ENCODE measurements at places on chromosomes 7 and 10.

- no peak for DNase-seq
These were observed 45.3 kb upstream of the SP8 start for GRCh38 chr7:20831956-20832355.

- DNase-seq = no peak
These were observed 143.8 kb downstream of the ZNF248 start for GRCh38 chr10:37713642-37714041.

DNA sequence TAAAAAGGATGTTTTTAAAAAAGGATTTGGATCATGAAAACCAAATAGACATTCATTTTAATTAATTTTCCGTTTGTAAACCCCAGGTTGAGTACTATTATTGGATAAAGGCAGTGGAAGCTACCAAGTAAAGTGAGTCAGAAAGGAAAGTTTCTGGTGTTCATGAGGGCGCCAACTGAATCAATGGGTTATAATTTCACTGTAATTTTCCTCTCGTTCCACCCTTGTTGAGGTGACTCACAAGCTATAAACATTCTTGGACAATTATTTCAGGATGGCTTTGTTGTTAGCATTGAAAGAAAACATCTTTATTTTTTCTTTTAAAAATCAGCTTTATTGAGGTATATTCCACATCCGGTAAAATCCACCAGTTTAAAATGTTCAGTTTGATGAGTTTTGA, 5.1 kb upstream of the FAM133B start:
- DNase-seq = no peak

- DNase-seq = no peak
These were observed 154.4 kb upstream of the C7orf33 start for GRCh38 chr7:148436135-148436534.

DNA sequence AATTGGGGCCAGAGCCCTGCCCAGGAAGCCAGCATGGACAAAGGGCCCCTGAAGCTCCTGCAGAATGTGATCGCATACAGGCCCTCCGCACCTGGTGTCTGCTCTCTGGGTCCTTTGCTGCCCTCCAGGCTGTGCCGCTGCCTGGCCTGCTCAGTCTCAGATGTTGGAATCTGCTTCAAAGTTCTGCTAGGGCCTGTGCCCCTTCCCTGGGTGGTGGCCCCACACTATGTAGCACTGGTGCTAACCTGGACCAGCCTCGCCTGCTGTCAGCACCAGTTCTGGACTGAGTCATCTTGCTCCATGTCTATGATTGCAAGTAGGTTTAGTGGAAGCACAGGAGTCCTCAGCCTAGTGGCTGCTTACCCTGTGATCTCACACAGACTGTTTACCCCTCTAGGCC, 6.3 kb downstream of the MAT1A start:
- DNase-seq = no peak

- DNase-seq = no peak
These were observed 32.9 kb upstream of the PCBD1 start for GRCh38 chr10:70921285-70921684.

DNA sequence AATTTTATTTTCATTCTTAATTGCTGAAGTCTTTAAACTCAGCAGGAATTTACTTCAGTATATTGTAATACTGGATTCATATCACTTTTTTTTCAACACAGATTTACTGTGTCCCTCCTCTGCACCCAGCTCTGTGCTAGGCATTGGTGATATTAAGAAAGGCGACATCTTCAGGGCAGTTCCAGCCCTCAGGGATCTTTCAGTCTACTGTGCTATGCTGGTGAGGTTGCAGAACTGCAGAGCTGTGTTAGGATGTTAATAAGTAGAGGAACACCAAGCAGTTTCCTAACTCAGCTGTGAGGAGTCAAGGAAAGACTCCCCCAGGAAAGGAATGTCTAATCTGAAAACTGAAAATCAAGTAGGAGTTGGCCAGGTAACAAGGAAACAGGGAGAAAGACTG, 158.2 kb upstream of the NPY start:
- no peak for DNase-seq

DNA sequence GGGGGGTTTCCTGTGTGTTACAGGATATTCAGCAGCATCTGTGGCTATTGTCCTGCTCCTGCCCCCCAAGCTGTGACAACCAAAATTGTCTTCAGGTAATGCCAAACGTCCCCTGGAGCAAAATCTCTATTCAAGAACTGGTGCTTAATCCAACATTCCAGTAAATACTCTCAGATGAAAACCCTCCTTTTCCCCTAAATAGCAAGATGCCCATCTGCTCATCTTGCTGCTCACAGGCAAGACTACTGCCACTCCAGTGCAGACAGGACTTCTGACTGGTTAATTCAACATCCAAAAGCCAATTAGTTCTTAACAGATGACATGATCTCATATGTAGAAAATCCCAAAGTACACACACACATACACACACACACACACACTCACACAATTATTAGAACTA, 20.5 kb upstream of the JAZF1 start:
- no peak for DNase-seq

DNA sequence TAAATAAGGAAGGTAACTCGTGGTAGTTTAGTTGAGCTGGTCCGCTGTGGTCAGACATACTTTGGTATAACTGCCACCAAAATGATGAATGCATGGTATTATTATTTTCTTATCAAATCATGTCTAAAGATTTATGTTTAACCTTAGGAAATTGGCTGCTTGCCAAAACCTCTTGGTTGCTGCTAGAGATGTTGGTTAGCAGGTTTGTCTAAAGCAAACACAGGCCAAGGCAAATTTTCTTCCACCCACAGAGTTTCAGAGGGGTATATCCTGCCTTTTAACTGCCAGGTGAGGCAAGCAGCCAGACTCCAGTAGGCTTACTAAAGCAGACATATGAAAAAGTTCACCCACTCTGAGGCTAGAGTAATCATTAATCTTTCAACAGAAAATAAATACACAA, 101.4 kb downstream of the SEMA3E start:
- DNase-seq = no peak

GRCh38 chr10:106280896-106281460, 883.5 kb downstream of the SORCS1 start:
- DNase-seq = no peak

DNA sequence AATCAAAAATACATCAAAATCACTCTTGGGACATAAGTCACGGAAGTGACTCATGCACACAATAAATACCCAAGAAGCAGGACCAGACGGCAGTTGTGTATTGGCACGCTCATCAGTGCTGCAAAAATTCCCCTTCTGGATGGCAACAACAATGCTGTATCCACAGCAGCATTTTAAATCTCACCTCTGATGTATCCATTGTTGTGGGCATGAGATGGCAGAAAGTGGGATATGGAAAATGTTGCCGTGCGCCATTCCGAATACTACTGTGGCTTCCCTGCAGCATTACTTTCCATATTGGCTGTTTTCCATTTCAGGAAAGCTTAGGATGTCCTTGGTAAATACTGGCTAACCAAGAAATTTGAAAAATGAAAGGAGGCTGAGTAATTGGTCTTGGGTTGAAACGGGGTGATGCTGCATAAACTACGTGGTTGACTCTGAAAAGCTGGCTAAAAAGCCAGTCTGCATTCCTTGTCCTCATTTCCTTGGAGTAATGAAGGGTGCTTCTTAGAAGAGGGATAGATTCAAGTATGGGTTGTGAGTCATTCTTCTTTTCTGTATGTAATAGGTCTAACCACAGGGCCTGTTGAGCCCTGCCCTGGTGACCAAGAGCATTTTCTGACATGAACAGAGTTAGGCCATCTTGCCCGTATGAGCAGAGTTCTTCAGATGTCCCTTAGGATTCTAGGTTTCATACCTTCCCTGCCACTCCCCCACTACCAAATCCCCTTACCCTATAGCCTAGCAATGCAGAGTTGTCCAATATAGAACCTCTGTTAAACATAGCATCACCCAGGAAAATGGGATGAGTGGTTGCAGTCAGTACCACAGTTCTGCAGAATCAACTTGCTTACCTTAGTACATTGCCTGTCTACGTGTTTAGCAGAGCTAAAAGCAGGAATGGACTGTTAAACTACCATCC, 36.3 kb upstream of the TOMM7 start:
- no peak for DNase-seq

- DNase-seq = no peak
These were observed 70.0 kb downstream of the CXCL12 start for GRCh38 chr10:44314802-44315460.

DNA sequence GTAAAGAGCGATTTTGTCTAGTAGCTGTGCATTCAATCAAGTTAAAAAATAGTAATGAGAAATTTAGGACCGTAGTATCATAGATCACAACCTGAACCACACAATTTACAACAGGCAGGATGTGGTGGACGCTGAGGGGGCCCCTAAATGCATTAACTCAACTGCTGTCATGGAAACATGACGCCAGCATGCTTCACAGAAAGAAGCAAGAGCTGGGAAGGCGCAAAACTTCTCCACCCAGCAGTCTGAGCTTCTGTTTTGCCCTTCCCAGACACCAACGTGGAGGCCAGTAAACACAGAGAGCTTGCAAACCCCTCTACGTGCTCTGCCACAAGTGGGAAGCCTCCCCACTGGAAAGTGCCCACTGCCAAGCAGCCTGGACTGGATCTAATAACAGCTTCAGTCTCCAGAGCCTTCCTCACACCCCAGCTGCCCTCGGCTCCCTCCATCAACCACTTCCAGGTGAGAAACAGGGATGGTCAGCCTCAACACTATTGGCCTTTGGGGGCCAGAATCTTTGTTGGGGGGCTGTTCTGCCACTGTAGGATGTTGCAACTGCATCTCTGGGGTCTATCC, 151.8 kb downstream of the SFMBT2 start:
- DNase-seq = peak; percentile 43

- no peak for DNase-seq
These were observed 273.6 kb upstream of the PITRM1 start for GRCh38 chr10:3446221-3446620.

- DNase-seq = no peak
These were observed 74.5 kb downstream of the ZNF22 start for GRCh38 chr10:45075216-45075615.

DNA sequence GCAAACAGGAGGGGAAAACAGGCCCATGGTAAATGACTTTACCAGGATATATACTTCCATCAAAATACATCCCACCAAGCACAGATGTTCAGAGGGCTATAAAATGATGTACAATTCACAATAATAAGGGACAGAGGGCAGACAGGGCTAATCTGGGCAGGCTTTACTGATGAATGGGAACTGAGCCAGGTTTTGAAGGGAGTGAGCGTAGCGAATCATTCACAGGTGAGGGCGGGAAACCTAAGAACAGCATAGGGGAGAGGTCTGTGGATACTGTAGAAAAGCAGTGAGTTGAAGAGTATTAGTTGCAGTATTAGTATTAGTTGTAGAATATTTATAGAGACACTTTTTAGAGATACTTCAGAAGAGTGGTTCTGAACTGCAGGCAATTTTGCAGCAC, 180.8 kb downstream of the JAZF1 start:
- no peak for DNase-seq

DNA sequence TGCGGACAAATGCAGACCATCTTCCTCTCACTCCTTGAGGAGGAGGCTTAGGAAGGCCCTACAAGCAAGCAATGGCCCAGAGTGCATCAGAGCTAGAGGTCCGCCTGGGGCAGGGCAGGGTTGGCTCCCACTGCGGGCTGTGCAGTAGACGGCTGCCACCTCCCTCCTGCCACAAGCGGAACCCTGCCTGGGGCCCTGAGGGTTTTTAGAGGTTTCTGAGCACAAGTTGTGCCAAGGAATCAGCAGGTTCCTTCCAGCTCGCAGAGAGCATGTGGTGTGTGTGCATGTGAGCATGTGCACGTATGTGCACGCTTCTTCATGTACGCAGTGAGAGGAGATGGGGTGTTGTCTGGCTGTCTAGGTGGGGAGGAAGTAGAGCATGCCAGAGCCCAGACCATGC, 25.9 kb upstream of the SMARCD3 start:
- no peak for DNase-seq

- DNase-seq = no peak
These were observed 18.4 kb upstream of the COBL start for GRCh38 chr7:51335057-51335456.

DNA sequence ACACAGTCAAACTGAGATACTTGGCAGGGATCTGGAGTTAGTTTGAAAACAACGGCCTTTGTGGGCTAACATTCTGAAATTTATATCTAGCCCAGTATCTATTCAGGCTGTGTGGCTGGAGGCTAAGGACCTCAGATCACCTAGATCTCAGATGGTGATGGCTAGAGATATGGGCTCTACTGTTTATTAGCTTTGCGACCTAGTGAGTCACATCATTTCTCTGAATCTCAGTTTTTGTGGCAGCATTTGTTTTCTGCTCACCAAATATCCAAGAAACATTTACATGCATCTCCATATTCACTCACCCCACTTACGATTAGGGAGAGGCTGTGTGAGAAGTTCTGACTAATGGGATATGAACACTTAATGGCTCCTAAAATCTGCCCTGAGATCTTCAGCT, 503.9 kb downstream of the KIF20B start:
- no peak for DNase-seq

GRCh38 chr7:132430861-132431822, 145.1 kb downstream of the PLXNA4 start:
- peak; percentile 24 for DNase-seq

GRCh38 chr7:26307791-26308190, 16.1 kb downstream of the SNX10 start:
- no peak for DNase-seq

DNA sequence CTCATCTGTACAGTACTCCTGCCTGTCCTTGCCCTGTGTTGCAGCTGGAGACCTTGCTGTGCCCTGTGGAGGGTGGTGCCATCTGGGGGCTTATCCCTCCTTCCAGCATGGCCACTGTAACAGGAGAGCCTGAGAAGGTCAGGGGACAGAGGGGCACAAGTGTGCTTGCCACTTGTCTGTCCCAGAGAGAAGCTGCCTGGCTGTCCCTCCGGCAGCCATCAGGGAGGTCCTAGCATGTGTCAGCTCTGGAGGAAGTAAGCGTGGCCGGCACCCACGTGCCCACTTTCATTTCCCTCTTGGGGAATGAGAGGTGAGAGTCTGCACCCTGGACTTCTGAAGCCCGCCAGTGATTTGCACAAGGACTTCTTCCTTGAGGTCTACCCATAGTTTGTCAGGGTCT, 97.0 kb upstream of the PPIF start:
- no peak for DNase-seq

- DNase-seq = no peak
These were observed 138.0 kb upstream of the YAE1 start for GRCh38 chr7:39428221-39428620.

DNA sequence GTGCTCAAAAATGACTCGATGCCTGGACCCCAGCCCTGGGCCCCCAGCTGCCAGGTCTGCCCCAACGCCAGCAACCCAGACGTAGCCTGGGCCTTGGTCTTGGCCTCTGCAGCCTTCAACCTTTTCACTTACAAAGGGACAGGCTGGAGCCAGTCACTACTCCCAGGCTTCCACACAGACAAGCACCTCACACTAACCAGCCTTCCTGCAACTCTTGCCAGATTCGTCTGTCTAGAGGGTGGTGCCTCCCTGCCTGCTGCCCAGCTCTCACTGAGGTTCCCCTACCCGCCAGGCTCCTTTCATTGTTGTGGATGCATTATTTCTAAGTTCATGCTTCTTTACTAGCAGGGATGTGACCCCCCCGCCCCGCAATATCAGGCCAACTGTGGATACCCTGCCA, 56.3 kb downstream of the NUDCD3 start:
- DNase-seq = no peak

GRCh38 chr7:140448781-140449480, 30.4 kb downstream of the MKRN1 start:
- no peak for DNase-seq

Measured in stimulated activated CD8-positive, alpha-beta memory T cell treated with anti-CD3 and anti-CD28 coated beads, Interleukin-2, amount 100 ng/mL, for 1 hour (primary cell).